ENCODE measurements at places on chromosomes 2 and 18.
A peak's percentile ranks its signal among the peaks of the same experiment; 100 is the strongest.

DNA sequence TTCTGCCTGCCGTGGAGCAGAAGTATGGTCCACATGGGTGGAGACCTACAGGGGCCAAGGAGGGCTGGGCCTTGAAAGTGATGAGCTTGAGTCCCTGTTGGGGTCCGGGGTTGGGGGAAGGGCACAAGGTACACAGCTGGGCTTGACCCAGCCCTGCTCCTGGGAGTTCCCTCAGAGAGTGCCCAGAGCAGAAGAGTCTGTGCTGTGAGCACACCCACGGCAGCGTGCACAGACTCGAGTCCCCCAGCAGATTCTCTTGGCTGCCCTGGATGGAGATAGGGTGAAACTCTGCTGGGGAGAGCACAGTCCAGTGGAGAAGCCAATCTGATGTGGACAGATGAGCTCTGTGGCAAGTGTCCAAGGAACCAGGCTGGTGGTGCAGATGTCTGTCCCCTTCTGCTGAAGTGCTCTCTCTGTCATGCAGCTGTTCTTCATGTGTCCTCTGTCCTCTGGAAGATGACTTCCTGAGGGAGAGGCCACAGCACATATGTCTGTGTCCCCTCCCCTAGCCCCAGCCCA is 27.5 kb downstream of the INPP4A start:
- no peak for DNase-seq

DNA sequence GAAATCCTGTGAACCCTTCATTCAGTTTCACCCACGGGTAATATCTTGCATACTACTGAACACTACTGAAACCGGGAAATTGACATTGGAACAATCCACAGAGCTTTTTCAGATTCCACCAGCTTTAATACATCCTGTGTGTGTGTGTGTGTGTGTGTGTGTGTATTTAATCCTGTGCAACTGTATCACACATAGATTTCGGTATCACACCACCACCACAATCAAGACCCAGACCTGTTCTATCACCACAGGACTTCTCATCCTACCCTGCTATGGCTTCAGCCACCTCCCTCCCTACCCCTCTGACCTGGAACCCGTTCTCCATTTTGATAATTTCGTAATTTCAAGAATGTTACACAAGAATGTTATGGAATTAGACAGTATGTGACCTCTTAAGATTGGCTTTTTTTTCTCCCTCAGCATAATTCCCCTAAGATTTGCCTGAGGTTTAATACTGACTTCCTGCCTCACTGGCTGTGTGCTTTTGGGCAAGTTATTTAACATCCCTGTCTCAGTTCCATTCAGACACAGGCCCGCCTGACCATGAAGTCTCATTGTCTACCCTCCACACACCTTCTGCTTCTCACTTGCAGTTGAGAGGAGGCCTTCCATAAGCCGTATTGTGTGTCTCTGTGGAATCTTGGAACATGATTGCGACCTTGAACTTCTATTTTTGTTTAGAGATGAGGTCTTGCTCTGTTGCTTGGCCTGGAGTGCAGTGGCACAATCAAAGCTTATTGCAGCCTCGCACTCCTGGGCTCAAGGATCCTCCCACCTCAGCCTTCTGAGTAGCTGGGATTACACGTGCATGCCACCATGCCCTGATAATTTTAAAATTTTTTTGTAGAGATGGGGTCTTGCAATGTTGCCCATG is 14.4 kb upstream of the TMEM131 start:
- no peak for DNase-seq

DNA sequence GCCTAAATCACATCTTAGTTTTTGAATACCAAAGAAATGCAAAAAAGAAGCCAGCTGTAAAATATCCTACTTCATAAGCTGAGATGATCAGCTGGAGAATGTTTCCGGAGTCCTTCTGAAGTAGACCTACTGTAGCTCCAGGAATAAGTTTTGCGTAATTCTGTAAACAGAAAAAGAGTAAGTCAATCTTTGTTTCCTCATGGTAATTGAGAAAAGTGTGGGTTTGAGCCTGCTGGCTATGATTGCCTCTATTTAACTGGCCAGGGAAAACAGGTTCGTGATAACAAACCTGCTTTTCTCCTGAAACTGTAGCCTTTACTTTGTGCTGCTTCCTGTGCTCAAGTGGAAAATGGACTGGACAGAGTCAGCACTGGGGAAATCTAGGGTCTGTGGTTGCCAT is 58.2 kb downstream of the ITGB6 start:
- DNase-seq, result no peak

DNA sequence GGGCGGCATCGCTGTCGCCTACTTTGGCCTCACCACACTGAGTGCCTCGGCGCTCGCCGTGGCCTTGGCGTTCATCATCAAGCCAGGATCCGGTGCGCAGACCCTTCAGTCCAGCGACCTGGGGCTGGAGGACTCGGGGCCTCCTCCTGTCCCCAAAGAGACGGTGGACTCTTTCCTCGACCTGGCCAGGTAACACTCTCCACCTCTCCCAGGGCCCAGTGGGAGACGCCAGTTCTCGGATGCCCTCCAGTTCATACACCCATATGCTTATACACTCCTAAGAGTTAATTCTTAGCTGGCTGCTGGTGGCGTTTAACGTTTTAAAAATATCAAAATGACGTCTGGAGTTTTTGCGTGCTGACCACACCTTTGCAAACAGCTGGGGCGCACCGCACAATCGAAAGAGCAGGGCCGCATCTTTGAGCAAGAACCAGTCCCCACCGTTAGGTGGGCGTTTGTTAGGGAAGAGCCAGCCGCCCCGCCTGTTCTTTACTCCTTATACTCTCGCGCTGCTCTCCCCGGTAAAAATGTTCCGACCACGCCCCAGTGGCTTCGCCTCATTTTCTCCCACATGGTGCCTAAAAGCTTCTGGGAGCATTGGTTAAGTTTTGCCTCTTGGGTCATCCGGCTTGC is 899 bp downstream of the SLC1A4 start:
- no peak for DNase-seq

GRCh38 chr2:203191961-203192360 is 46.9 kb upstream of the CYP20A1 start:
- DNase-seq, result no peak

DNA sequence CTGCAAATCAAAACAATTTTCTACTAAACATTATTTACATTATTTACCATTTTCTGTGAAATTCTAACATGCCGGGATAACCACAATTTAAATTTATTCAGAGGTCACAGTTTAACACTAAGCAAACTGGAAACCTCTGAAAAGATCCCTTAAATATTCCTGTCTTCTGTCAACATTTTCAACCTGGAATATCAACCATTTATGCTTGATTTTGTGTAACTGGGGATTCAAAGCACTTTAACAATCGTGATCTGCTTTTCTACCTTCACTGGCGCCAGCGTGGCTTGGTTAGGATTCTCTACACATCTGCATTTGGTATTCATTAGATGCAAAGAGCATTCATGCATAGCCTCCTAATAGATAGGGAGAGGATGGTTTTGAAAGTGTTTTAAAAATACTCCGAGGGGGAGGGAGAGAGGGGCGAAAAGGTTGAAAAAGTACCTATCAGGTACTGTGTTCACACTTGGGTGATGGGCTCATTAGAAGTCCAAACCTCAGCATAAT is 59.9 kb upstream of the RAB12 start:
- DNase-seq, result no peak

DNA sequence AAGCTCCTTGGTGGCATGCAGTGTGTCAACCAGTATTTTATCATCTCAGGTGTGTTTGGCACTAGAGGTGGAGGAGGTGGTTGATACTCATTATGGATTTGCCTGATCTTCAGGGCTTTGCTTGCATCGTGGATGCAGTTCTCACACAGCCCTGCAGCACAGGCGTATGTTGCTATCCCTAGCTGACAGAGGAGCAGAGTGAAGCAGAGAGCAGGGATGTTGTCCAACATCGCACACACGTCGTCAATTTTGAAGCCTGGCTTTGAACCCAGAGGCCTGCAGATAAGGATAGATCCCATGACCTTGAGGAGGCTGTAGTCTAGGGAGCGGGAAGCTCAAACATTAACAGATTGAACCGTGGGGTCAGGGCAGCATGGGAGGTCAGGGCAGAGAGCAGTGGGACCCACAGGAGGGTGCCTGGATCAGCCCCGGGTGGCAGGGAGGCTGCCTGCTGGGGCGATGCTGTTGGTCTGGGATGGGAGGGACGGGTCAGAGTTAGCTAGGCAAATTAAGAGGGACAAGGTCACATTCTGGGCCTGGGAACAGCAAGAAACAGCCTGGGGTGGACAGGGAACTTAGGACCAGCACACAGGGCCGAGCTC is 4.2 kb downstream of the RNF144A start:
- DNase-seq, result no peak

DNA sequence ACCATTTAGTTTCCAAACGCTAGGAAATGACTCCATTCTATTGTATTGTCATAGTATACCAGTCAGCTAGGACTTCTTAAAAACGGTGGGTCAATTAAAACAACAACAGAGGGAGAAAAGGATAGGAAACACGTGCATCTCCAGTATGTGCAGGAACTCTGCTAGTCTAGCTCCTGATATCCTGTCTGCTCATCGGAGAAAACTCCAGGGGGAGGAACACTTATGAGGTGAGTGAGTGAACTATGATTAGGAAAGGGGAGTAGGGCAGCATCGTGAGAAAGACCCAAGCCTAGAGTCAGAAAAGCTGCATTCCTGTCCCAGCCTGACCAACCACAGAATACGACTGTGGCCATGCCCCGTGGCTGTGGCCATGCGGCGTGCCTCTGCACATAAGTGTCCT is 34.2 kb downstream of the DTNB start:
- no peak for DNase-seq

- DNase-seq, result no peak
Observed at GRCh38 chr2:30433541-30434299, 13.3 kb upstream of the LCLAT1 start.

GRCh38 chr2:218879776-218880101 is 913 bp upstream of the WNT10A start:
- no peak for DNase-seq

DNA sequence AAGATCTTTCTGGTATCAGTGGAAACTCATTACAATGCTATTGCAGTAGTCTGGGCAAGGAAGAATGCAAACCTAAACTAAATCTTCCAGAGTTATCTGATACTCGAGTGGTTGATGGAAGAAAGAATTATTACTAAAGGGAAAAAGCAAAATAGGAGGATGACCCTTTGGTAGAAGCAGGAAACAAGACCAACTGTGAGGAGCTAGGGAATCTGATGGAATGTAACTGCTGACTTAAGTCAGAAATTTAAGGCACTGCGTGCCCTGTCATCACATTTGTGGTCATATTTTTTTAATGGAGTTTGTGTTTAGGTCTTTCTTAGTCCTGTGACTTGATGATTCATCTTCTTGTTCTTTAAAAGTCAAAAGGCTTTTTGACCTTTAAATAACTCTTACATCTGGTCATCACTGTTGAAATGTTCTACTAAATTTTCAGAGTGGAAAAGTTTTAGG is 36.5 kb upstream of the ARMC9 start:
- DNase-seq, result no peak

- peak; percentile 55 for DNase-seq
Observed at GRCh38 chr2:24920098-24920808, at the start of gene ADCY3. Gene ADCY3 (minus strand): TSS chr2:24920237. CDS start chr2:24918987, 1,250 bp downstream.

DNA sequence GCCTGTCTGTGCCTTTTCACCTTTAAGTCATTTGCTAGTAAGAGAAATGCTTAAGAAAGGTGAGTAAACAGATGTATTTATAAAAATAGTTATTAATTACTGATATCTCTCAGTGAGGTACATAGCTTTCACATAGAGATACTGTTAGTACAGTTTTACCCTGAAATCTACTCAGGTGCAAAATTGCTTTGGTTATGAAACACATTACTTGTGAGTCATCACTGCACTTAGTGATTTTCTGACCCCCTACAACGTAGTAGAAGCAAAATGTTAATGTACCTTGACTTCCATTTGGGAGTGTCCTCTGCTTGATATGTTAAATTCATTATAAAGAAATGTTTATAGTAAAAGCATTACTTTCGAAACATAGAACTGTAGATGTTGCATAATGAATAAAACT is 6.5 kb downstream of the GLS start:
- DNase-seq, result no peak

DNA sequence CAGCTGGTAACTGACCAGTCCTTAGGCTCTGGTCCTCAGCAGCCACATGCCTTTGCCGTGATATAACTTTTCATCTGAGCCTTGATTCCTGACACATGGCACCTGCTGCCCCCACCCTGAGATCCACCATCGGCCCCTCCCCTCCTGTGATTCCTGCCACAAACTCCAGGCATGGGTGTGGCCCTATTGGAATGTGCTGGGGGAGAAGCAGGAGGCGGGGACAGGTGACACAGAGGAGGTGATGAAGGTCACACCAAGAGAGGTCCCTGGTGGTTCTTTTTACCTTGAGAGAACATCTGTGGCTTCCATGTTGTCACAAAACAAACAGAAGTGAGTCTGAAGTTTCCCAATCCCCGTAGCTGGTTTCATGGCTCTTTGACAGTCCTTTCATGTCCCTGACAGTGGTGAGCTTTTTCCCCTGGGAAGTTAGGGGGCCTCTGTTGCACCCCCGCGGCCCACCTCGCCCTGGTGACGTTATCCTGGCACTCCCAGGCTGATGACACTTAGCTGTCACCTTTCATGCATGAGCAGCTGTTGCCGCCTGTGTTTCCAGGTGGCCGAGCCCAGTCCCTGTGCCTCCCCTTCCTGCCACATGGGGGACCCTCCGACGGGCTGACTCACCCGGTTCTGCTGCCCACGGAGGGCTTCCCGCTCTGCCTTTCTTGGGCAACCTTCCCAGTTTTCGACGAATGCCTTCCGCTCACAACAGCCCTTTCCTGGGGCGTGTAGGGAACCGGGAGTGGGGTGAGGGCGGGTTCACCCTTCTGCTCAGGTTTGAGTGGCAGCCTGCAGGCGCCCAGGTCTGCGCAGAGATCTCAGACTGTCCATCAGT is 66.3 kb upstream of the GLI2 start:
- DNase-seq, result no peak

DNA sequence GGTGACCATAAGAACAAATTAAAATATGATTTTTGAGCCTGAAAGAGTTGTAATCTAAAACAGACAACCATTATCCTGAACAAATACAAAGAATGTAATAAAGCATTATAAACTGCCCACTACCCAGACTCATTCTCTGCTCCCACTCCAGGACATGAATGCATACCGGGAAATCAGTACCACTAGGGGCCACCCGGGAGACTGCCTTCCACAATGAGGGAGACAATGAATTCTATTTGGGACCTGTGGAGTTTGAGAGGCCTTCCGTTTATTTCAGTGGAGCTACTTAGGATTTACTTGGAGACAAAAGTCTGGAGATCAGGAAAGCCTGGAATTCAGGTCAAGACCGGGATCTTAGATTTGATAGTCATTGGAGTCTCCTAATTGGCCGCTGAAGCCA is 50.0 kb downstream of the NAB1 start:
- DNase-seq, result no peak

DNA sequence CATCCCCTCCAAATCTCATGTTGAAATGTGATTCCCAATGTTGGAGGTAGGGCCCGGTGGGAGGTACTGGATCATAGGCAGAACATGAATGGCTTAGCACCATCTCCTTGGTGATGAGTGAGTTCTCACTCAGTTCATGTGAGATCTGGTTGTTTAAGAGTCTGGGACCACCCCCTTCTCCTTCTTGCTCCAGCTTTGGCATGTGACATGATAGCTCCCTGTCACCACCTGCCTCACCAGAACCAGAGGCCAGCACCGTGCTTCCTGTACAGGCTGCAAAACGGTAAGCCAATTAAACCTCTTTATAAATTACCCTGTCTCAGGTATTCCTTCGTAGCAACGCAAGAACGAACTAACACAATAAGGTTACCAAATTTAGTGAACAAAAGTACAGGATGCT is 95.4 kb downstream of the ZBTB7C start:
- DNase-seq, result no peak
